ENCODE measurements at places on chromosomes 12 and 14.

- DNase-seq = no peak
These were observed 782.5 kb downstream of the TMEM121 start for GRCh38 chr14:106308839-106309389.

DNA sequence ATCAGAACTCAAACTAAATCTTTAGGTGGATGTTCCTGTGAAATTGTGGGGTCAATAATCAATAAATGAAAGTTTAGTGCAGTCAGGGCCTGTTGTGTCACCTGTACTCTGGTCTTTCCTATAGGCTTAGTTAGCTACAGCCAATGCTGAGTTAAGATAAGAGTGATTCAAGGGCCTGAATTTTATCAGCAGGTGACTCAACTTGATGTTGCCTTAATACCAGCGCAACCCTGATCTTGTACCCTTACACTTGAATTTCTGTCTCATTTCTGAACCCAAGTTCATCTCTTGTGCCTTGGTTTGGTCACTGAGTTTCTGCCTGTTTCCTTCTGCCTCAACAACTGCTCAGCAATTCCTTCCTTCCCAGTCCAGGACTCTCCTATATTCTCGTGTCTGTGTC lies 157.0 kb upstream of the E2F7 start:
- DNase-seq = no peak

DNA sequence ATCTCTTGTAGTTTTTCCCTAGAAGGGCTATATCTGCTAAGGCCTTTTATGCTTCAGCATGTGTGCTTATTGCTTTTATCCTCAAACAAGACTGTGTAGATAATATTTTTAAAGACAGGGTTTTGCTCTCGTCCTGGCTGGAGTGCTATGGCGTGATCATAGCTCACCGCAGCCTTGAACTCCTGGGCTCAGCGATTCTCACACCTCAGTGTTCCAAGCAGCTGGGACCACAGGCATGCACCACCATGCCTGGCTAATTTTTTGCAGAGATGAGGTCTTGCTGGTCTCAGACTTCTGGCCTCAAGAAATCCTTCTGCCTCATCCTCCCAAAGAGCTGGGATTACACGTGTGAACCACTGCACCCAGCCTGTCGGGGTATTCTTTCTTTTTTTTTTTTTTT lies 137.3 kb upstream of the SCAF11 start:
- DNase-seq = no peak

DNA sequence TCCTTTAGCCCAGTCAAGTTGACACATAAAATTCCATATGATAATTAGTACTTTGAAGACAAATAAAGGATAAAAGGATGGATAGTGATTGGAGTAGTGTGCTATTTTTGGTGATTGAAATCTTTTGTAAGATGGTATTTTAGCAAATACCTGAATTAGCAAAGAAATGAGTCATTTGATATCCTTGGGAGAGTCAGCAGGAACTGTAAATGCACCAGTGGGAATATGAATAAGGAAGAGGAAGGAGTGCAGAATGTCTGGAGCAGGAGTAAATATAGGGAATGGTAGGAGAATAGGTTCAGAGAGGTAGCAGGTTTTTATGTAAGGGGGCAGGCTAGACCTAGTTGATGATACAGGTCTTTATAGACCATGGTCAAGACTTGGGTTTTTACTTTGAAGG lies 75.0 kb downstream of the TRMT5 start:
- no peak for DNase-seq

GRCh38 chr12:129440278-129440677 lies 463.5 kb downstream of the TMEM132D start:
- no peak for DNase-seq

DNA sequence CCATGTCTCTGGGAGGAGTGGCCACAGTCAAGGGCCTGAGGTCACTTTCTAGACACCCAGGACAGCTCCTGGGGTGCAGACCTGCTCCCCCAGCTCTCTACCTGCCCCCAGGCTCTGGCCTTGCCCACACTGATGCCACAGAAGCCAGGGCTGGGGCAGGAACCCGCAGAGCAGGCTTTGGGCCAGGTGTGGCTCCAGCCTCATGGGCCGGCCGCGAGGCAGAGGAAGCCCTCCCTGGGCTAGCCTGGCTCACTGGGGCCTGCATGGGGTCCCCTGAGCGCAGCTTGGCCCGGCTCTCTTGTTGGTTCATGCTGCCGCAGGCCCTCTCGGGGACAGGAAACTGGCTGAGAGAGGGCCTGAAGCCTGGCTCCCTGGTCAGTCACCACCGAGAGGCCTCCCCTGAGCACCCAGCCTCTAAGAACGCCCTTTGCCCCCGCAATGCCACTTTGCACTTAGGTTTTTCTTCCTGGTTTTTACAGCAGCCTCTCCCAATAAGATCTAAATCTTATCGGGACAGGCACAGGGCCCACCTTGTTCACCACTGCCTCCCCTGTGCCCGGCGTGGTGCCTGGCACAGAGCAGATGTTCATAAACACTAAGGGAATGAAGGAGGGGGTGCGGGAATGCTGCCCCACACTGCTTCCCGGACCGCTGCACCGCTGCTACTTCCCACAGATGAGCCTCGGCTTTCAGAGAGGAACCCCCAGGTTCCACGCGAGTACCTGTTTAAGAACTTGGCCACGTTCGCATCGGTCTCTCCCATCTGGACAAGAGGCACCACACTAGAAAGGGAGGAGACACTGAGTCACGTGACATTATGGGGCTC lies 14.7 kb downstream of the MMAB start:
- no peak for DNase-seq

- DNase-seq = peak; percentile 68
These were observed 6.5 kb upstream of the LGALS3 start for GRCh38 chr14:55122440-55122986.

DNA sequence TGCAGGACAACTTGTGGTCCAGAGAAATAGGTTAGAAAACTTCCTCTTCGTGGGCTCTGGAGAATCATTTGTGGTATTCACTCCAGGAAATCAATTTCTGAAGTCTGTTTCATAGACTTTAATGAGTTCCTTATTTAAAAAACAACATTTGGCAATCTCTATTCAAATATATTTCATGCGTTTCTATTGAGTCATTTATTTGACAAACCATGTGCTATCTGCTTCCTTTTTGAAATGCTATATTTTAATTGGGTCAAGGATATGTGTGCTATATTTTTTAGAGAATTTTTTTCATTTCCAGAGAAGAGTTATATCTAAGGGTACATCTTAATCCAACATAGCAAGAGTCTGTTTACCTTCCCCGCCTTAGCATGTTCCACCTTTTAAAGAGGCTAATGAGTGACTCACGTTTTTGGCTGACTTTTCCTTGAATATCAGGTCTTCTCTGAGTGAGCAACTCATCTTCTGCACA lies 252.4 kb upstream of the EGLN3 start:
- DNase-seq = no peak

DNA sequence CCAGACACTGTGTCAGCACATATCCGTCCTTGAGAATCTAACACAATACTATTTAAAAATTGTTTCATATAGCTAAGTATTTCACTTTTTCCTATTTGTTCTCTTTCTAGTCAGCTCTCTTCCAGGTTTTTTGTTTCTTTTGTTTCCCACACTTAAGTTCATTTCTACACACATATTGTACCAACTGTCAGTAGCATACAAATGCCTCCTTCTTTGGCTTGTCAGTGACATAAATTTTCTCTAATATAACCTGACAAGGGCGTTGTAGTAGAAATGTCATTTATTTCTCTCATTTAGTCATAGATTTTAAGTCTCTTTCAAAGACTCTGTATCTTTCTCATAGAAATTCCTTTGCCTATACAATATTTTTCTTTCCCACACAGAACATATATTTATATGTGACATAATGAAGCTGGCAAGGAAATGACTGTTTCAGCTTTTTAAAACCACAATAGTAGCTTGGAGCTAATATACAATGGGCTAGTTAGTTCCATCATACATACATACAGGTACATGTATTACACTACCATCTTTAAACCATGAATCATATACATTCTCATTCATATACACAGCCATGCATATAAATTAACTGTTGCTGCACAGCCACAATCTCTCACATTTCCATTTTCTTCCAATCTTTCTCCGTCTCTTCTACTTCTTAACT lies 42.3 kb upstream of the EPS8 start:
- no peak for DNase-seq
